ENCODE measurements at places on chromosomes 4 and X.

DNA sequence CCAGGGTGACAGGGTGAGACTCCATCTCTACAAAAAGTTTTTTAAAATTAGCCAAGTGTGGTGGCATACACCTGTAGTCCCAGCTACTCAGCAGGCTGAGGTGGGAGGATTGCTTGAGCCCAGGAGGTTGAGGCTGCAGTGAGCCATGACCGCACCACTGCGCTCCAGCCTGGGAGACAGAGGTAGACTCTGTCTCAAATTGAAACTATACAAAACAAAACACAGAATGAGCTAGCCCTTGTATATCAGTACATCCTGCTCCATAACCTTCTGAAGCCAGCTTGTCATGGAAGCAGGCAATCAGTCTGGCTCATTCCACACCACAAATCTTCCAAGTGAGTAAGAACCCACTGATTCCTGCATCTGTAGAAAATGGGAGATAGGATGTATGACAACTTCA, 49.0 kb downstream of the CD99L2 start:
- no peak for DNase-seq

DNA sequence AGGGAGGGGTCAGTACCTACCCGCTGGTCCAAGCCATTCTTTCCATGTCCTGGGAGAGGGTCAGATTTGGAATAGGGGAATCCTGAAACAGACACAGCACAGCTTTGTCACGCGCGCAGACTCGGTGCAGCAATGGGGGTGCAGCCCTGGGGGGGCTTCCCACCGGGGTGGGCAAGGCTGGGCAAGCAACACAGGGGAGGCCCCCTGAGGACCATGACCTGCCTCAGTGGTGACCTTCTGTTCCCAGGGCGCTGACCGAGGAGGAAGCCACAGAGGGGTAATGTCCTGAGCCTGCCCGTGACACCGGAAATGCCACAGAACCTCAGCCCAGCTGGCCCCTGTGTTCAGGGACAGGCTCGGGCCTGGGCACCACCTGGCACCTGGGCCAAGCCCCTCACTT, 53.2 kb upstream of the AFAP1 start:
- no peak for DNase-seq

DNA sequence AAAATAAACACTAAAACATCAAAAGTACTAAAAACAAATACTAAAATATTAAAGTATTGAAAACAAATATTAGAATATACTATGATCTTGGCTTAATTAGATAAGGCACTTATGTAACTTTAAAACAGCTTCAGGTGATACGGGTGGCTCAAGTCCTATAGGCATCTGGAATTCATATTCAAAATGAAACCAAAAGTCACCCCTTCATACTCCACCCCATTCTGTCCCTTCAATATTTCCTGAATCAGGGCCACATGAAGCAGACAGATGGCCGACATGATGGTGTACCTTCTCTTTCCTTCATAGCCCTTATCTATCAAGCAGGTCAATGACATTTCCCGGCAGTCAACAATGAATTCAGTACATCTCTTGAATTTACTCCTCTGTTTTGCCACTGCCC, 71.9 kb upstream of the MAGEB10 start:
- no peak for DNase-seq

DNA sequence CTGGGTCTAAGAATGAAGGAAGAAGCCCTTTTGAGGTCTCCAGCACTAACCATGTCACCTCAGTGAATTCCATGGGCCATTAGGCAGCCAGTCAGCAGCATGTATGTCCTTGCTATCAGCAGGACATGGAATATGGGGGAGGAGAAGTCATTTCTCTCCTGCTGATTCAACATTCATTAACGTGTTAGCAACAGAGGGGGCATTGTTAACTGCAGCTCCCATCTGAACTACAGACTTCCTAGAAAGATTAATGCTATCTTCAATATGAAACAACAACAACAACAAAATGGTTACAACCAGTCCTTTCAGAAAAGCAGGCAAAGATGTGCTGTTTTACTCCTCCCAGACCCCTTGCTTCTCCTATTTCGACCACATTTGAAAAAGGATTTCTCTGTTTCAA, 120.4 kb upstream of the SLC34A2 start:
- no peak for DNase-seq

DNA sequence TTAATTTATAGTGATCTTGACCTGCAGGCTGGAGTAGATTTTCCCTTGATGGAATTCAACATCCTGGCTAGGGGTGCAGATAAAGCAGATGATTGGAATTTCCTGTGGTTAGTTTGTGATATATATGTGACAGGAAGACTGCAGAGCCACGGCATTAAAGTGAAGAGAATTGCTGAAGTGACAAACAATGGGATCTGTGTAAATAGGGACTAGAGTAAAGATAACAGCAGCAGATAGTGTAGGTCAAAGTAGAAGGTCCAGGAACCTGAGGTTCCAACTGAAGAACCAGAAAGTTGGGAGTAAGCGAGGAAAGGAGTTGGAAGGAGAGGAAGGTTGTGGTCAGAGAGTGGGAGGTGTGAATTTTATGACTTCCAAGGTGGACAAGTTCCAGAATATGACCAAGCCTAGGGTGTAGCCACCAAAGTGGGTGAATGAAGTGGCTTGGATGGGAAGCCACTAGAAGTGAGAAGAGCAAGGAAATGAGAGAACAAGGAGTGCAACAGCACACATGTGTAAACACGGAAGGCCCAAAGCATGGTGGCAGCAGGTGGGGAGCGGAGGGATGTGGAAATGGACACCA, 325.0 kb downstream of the RAB28 start:
- no peak for DNase-seq

DNA sequence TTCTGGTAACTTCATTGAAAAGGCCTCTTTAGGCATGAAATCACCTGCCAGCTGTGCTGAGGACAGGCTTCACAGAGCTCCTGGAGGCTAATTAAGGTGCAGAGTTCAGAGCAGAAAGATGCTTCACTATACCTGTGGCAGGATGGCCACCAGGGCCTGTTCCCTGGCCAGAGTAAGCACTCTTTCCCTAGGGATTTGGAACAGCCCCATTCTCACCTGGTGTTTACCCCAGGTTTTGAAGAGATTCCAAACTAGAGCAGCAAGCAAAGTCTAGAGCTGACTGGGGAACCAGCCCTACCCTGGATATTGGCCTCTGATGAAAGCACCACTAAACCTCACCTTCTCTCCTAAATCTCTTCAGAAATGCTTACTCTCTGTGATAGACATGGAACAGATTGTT, 148.8 kb downstream of the PDE5A start:
- no peak for DNase-seq

- no peak for DNase-seq
Measured at GRCh38 chrX:14616301-14616700, 87.0 kb downstream of the GLRA2 start.

DNA sequence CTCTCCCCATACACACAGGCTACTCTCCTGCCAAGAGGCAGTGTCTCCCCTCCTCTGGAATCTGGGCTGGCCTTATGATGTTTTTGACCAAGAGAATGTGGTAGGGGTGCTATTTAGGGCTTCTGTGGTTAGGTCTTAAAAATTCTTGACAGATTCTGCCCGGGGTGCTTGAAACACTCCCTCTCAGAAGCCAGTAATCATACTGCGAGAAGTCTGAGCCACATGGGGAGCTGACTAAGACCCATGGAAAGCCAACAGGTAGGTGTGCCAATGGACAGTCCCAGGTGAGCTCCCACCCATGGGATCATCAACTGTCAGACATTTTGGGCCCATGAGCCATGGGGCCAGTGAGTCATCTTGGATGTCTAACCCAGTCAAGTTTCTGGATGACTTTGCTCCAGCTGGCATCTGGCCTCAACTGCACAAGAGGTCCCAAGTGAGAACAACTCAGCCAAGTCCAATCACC, 315.7 kb downstream of the FBXW7 start:
- DNase-seq = no peak

- DNase-seq = no peak
Measured at GRCh38 chr4:128512161-128512560, 224.5 kb upstream of the PGRMC2 start.

DNA sequence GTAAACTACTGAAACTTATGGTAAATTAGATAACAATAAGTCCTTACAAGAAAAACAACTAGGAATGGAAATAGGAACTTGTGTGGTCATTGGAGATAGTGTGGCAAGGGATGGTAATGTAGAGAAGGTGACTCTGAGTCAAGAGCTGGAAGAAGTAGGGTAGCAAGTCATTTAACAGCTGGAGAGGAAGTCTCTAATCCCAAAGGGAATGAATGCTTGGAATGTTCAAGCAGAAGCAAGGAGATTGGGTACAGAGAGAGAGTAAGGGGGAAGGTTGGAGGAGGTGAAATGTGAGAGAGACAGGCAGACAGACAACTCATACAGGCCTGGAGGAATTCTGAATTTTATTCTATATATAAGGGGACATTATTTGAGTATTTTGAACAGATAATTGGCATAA, 260.6 kb upstream of the MAD2L1 start:
- no peak for DNase-seq

DNA sequence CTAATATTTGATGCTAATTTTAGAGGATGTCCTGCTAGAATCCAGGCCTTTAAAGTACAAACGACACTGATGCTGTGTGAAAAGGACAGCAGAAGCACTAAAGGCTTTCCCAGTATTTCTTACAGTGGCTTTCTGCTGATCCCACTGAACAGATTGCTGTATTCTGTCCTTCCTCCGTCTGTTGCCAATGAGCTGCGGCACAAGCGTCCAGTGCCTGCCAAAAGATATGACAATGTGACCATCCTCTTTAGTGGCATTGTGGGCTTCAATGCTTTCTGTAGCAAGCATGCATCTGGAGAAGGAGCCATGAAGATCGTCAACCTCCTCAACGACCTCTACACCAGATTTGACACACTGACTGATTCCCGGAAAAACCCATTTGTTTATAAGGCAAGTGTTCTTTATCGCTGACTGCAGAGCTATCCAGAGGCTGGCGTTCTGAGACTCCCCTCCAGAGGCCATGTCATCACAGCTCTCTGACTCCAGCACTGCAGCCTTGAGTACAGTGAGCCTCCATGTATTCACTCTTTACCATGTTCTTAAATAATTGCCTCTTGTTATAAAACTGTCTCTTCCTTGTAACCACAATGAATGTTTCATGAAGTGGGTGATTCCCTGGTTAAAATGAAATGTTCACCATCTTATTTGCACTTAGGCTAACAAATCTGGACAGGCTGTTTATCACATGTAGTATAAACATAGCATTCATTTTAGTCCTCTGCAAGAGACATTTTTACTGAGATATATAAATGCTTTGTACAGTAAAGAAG, 43.6 kb downstream of the GUCY1B1 start:
- DNase-seq = no peak

- no peak for DNase-seq
Measured at GRCh38 chrX:12843061-12843667, 23.7 kb upstream of the TLR7 start.

DNA sequence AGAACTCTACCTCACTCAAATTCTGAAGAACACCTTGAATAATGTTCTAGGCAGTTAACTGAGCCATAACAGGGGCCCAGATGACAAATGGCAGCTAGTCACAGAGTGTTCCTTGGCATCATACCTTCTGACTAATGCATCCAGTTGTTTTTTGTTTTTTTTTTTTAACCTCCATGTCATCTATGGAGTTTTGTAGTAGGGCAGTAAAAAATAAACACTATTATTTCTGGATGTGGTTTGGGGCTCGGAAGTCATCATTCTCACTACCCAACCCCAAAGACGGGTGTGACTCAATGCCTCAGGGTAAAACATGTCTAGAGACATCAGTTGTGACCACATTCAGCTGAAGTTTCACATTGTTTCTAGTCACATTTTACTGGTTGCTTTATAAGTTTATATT, 31.2 kb upstream of the MCF2 start:
- DNase-seq = peak; percentile 47

- DNase-seq = peak; percentile 47
Measured at GRCh38 chrX:2500803-2501558, at the start of the genes DHRSX and ZBED1. Gene DHRSX, minus strand, starts transcription at chrX:2500976. Its CDS starts 51 bp downstream, at chrX:2500925. Gene ZBED1, minus strand, starts transcription at chrX:2500976. Its CDS starts 10,257 bp downstream, at chrX:2490719.

- DNase-seq = peak; percentile 55
Measured at GRCh38 chr4:10013722-10014121, 7.6 kb downstream of the SLC2A9 start.

DNA sequence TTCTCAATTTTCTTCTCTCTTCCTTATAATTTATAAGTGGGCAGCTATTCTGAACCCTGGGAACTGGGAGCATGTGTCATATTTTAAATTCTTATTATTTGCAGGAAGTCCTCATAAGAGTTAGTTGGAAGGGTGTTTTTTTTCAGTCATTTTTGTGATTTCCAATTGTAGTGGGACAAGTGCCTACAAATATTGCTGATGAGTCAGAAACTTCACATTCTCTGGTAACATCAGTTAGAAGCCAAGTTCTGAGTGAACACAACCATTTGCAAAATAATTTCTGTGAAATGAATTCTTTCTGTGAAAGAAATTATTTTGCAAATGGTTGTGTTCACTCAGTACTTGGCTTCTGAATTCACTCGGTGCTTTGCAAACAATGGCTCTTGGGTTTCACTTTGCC, 20.8 kb upstream of the NWD2 start:
- DNase-seq = no peak

GRCh38 chr4:55318175-55319129, 27.6 kb upstream of the SRD5A3 start:
- DNase-seq = no peak

DNA sequence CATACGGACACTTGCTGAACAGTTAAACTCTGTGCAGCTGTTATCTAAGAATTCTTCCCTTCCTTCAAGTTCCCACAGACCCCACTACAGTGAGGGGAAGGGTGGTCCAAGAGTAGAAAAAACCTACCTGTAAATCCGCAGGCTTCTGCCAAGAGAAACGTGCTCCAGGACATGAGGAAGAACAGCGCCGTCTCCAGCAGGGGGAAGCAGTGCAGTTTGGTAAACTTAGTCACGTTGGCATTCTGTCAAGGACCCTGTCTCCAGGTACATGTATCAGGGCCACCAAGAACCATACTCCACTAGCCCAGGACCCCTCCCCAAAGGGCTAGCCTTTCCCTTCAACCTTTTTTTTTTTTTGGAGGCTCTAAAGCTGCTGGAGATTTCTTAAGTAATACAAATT, 79.9 kb downstream of the CHST7 start:
- no peak for DNase-seq

- DNase-seq = no peak
Measured at GRCh38 chrX:2262668-2263055, 238.1 kb downstream of the DHRSX start.

DNA sequence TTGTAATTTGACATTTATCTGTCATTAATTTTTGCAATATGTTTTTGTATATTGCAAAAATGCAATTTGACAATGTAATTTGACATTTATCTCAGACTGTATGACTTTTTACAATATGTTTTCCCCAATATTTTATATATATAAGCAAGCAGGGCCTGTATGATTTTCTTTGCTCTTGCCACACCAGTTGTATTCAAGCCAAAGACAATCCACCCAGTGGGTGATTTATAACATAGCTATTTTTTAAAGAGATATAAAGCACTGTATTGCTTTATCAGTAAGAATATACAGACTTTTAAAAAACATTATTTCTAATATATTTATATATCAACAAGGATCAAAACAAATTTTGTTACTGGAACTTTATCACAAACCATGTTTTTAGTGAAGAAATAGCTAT, 47.3 kb downstream of the SLIT2 start:
- no peak for DNase-seq

Data from stimulated activated naive CD8-positive, alpha-beta T cell treated with anti-CD3 and anti-CD28 coated beads, Interleukin-15, amount 100 ng/mL, for 72 hours (primary cell).